Ammon's horn (tissue), 1 donor: ENCODE measurements at places on chromosomes 16 and 17.

GRCh38 chr17:17391668-17392370 is 85.0 kb upstream of the MED9 start:
- DNase-seq = no peak

GRCh38 chr17:73281928-73282327 is 20.2 kb upstream of the CPSF4L start:
- no peak for DNase-seq

- DNase-seq = no peak
Measured at GRCh38 chr17:78127888-78128550, 536 bp downstream of the TMC6 start.

GRCh38 chr16:64983963-64984362 is 137.9 kb downstream of the CDH11 start:
- peak; percentile 79 for DNase-seq

GRCh38 chr17:31780483-31780882 is 78.6 kb downstream of the COPRS start:
- no peak for DNase-seq

GRCh38 chr17:7840441-7840840 is 6.4 kb downstream of the KDM6B start:
- DNase-seq = no peak

DNA sequence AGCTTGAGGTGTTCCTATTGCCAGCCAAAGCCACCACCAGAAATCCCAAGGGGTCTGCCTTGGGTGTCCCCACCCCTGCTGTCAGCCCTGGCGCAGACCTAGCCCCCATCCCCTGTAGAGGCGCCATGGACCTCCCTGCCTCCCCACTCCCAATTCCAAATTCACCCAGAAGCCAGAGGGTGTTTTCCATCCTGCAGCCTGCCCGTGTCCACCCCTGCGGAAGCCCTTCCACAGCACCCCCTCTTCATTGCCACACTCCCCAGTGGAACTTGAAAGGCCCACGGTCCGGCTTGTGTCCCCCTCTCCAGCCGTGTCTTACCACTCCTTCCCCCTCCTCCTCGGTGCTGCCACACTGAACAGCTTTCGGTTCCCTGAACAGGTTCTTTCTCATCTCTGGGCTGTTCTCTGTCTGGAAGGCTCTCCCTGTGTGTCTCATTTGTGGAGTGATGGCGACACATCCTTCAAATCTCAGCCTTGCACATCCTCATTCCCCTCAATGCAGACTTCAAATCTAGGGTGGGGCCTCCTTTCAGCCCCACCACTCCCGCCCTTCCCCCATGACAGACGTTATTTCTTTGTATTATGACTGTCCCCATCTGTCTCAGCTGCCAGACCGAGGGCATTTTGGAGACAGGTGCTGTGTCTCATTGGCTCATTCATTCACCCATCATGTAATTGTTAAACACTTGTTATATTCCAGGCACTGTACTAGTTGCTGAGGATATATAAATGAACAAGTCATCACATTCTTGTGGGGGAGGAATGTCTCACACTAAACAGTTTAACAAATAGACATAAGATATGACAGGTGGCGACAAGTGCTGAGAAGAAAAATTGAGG is 36.3 kb downstream of the ADGRG5 start:
- DNase-seq = peak; percentile 29

- no peak for DNase-seq
Measured at GRCh38 chr16:814974-815373, 14.4 kb upstream of the GNG13 start.

DNA sequence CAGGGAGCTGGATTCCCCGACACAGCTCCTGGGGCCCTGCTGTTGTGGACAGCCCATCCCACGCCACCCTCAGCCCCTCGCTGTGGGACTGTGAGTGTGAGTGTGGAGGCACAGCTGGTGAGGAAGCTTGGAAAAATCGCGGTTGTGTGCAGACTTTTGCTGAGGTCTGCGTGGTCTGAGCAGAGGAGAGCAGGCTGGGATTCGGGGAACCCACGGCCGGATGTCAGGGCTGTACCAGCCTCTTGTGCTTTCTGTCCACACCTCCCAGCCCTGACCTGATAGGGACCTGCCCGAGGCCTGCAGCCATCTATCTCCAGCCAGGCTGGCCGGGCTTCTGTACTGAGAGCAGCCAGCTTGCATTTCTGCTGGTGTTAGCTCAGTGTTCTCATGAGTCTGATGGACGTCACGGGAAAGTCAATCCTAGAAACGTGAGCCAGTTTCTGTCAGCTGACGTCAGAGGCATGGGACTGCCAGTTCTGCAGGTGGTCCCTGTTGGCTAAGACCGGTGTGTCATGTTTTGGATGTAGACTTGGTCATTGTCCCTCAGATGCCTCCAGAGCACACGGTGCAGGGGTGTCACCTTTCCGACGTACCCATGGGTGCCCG is 72.8 kb upstream of the ZNF750 start:
- DNase-seq = no peak

DNA sequence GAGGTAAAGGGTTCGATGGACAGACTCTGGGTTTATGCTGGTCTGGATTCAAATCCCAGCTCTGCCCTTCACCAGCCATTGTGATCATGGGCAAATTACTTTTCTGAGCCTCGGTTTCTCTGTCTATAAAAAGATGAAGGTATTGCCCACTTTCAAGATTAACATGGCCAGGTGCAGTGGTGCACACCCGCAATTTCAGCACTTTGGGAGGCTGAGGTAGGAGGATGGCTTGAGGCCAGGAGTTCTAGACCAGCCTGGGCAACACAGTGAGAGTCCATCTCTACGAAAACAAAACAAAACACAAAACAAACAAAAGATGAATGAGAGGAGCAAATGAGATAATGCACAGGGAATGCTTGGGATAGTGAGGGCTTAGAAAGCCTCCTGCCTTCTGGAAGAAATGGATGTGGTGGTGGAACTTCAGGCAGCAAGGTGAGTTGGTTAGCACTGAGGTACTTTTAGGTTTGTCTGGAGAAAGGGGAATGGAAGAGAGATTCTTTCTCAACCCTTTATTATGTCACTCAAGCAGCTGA is 8.5 kb downstream of the ADGRG3 start:
- DNase-seq = no peak

DNA sequence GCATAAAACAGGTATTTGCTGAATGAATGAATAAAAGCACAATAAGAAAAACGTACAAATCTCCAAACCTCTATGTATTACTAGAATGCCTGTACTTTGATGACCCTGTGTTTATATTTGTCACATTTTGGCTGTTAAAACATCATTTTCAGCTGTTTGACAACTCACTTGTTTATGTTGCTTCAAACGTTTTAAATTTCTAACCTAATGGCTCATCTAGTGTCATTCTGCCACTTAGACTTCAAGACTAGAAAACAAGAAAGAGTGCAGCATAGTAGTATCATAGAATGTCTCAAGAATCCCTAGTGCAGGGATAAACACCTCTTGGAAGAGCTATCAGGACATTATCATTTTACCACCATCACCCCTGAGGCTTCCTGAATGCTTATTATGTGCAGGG is 19.4 kb upstream of the PMP22 start:
- DNase-seq = no peak

- DNase-seq = no peak
Measured at GRCh38 chr17:82751171-82751570, 694 bp upstream of the TBCD start.

DNA sequence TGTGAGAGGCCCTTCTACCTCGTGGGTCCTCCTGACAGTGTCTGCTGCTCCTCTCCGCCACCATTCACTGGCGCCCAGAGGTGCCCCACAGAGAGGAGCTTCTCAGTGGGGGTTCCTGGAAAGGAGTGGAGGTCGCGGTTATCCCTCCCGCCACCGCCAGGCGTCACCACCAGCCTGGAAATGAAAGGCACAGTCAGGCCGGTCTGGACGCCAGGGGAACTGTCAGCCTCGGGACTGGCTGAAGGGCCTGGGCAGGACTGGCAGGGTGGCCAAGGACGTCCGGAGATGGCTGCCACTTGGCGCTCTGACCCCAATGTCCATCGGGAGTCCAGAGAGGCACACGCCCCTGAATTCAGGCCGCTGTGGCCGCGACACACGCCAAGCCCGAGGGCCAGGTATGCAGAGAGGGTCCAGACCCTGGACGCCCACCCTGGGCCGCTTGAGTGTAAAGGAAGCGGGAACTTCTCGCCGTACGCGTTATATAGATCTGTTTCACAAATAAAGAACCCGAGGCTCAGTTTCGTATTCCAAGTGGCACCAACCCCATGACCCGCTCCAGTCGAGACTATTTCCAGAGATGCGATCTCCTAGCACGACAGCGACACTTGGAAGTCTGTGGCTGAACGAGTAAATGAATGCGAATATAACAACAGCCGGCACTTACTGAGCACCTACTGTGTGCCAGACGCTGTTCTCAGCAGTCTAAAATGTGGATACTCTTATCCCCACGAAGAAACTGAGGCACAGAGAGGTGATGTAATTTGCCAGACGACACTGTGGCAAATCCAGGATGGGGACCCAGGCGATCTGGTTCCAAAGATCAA is 7.6 kb upstream of the NXPH3 start:
- peak; percentile 91 for DNase-seq

DNA sequence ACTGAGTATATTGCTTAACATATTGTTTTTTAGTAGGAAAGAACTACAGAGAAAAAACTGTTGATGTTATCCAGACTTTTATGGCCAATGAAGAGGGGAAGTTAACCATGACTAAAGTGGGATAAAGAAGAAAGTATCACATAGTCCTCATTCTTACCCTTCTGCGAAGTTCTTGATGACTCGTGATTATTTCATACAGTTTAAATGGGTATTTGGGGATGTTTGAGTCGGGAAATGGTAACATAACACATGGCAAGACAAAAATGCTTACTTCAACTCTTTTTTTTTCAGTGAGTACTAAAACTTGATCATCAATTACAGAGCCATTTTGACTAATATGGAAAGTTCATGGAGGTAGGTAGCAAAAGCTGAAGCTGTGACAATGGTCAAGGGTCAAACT is 4.9 kb downstream of the POLG2 start:
- no peak for DNase-seq

DNA sequence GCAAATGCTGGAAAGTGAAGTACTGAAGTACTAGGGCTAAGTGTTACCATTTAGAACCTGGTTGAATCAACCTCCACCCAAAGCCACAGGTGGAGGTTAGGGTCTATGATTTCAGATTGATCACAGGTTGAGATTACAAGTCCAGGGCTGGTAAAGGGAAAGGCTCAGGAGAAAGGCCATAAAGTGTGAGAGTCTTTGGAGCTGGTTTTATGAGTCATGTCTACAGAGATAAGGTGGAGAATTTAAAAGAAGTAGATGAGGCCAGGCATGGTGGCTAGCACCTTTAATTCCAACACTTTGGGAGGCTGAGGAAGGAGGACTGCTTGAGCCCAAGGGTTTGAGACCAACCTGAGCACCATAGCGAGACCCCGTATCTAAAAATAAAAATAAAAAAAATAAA is 221.7 kb upstream of the CDH11 start:
- DNase-seq = no peak

DNA sequence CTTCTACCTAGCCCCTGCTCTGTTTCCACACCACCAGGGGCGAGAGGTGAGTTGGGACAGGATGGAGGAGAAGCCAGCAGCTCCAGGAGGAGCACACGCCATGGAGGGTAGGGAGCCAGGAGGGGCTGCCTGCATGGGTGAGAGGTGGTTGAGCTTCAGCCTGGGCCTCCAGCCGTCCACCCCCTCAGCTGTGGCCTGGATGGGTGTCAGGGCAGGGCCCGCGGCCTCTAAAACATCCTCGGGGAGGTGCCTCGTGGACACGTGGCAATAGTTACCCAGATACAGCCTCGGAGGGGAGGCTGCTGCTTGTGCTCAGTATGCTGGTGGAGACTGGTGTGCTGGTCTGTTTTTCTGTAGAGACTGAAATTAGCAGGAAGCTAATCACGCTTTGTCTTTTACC is 104.7 kb upstream of the GSE1 start:
- no peak for DNase-seq

DNA sequence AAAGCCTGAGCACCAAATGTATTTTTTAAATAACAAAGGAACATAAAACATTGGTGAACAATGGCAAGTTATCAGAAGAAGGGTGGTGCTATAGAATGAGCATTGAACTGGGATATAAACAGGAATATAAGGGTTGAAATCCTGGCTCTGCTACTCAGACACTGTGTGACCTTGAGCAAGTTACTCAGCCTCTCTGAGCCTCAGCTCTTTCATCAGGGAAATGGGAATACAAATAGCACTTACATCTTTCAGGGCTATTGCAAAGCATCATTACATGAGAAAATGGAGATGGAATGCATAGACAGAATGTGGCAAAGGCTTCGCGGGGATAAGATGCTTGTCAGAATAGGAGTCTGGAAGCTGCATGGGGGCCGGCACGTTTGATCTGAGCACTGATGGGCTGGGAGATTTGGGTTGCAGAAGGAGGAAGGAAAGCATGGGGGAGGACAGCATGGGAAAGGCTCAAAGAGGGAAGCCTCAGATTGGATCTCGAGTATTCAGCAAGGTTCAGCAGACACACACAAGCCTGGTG is 4.8 kb upstream of the CDH5 start:
- no peak for DNase-seq

DNA sequence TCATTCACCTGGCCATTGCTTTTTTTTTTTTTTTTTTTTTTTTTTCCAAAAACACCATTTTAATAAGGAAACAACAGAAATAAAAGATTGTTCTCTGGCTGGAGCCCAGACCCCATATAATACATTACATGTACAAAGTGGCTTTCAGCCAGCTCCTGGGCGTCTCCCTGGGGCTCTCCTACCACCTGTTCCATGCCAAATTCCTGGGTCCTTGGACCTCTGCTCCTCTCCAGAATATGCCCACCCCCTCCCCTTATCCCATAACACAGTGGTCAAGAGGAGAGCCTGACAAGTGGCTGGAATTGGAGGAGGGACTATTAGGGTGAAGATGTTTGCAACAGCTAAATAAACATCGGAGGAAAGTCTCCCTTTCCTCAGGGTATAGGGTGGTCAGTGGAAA is 3.6 kb upstream of the PHF12 start:
- DNase-seq = no peak
